Activated CD4-positive, alpha-beta T cell treated with anti-CD3 and anti-CD28 coated beads, Interleukin-2, amount 50 U/mL, for 48 hours (primary cell): ENCODE measurements at places on chromosomes 4 and X.

- DNase-seq: no peak
These were observed 130.6 kb upstream of the GLRA2 start for GRCh38 chrX:14398725-14399124.

GRCh38 chr4:52685316-52685715 lies 26.2 kb upstream of the USP46 start:
- no peak for DNase-seq

- no peak for DNase-seq
These were observed 247.9 kb upstream of the HAND2 start for GRCh38 chr4:173777921-173778320.

- peak; percentile 40 for DNase-seq
These were observed 2.4 kb upstream of the RAB40AL start for GRCh38 chrX:102934624-102935023.

DNA sequence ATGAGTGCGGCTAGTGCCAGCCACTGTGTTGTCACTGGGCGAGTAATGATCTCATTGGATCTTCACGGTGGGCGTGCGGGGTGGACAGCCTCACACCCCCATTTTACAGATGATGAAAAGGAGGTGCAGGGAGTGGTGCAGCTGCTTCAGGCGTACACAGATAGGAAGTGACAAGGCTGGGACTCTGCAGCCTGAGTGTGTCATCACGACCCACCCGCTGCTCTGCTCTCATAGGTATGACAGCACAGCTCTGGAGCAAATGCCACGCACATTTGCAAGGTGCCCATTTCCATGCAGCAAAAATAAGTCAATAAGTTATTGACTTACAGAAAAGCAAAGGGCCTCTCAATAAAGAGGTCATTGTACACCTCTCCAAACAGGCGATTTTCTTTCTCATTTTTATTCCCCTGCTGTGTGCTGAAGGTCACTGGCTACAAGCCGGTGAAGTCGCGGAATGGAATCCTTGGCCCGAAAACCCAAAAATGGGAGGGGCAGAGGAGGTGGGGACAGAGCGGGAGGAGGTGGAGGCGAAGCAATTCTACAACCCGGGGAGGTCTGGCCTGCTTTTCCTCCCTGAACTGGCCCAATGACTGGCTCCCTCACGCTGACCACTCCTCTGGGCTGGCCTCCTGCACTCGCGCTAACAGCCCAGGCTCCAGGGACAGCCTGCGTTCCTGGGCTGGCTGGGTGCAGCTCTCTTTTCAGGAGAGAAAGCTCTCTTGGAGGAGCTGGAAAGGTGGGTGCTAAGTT lies at the start of gene SOD3:
Gene SOD3, plus strand, starts transcription at position 658 of the 750 bp plus-strand sequence. CDS start 3,949 bp downstream, outside the sequence.
- DNase-seq: no peak

DNA sequence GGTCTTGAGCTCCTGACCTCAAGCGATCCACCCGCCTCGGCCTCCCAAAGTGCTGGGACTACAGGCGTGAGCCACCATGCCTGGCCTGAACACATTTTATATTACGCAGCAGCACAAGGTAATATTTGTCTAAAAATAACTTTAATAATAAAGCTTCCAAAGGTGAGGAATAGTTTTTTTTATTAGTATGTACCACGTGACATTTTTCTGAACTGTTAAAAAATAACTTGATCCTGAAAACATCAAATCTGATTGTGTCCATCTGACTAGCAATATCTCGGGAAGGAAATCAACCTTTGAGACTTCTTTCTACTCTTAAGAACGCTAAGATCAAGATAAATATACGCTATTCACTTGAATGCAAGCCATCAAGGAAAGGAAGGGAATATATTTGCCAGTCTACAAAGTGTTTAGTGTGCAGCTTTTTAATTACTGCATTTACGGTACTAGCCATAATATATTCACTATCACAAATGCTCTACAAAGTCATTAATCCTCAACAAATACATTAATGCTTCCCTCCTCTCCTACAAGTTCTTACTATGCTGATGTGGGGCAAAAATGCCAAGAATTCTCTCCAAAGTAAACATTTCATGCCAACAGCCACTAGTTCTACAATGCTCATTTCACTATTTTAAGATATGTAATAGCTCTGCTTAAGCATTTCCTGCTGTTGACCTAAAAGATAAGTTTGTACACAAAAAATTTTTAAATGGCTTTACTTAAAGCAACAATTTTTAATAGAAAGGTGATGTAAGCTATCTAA lies 143.6 kb downstream of the APBB2 start:
- no peak for DNase-seq

GRCh38 chr4:156685308-156685707 lies 286.3 kb downstream of the PDGFC start:
- no peak for DNase-seq

DNA sequence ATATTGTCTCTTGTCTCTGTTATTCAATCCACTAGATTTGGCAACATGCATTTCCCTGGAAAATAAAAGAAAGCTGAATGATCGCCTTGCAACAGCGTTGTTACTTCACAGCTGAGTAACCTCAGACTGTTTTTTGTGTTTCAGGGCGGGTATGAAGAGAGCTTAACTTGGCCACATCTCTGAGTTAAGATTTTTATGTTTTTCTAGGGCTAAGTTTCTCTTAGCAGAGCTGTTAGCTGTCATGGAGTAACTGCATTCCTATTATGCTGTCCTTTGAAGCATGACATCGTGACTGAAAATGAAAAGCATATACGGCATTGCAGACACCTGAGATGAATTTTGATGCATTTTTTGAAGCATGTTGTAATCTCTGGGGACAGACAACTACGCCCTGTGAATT lies 1798.9 kb downstream of the PCDH7 start:
- no peak for DNase-seq

GRCh38 chr4:152972821-152973628 lies 36.9 kb downstream of the FHDC1 start:
- no peak for DNase-seq

- no peak for DNase-seq
These were observed 116.0 kb downstream of the SNCA start for GRCh38 chr4:89720981-89721380.

DNA sequence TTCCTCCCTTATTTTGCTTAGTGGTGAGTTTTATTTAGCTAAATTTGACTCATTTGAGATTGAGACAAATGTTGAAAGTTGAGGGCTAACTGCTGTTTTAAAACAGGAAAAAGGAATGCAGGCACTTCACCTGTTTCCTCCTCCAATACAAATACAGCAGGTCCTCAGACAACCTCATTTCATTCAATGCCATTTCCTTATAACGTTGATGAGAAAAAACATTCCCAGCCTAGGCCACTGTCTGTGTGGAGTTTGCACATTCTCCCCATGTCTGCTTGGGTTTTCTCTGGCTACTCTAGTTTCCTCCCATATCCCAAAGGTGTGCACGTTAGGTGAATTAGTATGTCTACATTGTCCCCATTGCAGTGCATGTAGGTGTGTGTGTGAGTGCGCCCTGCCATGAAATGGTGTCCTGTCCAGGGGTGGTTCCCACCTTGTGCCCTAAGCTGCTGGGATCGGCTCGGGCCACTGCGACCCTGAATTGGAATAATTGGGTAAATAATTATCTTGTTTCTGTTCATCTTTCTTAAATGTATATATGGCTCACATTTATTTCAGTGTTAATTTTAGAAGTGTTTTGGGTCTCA lies 21.9 kb downstream of the SMAD1 start:
- no peak for DNase-seq

- DNase-seq: no peak
These were observed 34.9 kb downstream of the TBC1D14 start for GRCh38 chr4:6944301-6945051.

DNA sequence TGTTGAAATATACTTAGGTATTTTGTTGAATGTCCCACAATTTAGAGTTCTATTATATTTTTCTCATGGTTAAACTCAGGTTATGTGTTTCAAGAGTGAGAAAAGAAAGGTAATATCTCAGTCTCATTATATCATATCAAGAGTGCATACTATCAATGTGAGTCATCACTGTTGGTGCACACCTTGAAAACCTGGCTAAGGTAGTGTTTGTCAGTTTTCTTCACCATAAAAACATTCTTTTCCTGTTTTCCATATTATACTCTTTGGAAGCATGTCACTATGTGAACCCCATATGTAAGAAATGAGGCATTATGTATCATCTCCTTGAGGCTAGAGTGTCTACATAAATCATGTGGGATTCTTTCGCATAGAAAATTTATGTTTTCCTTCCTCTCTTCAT lies 307.6 kb upstream of the CTSO start:
- DNase-seq: no peak

DNA sequence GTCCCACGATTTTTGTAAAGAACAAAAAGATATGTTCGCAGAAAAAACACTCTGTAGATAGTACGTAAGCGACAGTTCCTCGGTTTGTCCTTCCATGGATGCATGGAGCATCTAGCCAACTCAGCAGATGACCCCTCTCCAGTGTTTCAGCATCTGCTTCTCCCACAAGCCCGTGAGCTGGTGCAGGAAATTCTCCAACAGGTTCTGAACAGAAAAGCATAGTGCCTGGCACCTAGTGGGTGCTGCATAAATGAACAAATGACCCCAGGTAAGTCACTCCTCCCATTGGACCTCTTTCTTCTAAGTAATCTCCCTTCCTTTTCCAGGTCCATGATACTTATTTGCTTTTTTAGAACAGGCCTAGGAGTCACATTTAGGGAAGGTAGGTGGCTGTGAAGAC lies 966 bp upstream of the KIAA0232 start:
- no peak for DNase-seq

GRCh38 chr4:472881-473569 lies 25.9 kb downstream of the ZNF721 start:
- DNase-seq: no peak
